ENCODE measurements at places on chromosomes 16 and 17.

DNA sequence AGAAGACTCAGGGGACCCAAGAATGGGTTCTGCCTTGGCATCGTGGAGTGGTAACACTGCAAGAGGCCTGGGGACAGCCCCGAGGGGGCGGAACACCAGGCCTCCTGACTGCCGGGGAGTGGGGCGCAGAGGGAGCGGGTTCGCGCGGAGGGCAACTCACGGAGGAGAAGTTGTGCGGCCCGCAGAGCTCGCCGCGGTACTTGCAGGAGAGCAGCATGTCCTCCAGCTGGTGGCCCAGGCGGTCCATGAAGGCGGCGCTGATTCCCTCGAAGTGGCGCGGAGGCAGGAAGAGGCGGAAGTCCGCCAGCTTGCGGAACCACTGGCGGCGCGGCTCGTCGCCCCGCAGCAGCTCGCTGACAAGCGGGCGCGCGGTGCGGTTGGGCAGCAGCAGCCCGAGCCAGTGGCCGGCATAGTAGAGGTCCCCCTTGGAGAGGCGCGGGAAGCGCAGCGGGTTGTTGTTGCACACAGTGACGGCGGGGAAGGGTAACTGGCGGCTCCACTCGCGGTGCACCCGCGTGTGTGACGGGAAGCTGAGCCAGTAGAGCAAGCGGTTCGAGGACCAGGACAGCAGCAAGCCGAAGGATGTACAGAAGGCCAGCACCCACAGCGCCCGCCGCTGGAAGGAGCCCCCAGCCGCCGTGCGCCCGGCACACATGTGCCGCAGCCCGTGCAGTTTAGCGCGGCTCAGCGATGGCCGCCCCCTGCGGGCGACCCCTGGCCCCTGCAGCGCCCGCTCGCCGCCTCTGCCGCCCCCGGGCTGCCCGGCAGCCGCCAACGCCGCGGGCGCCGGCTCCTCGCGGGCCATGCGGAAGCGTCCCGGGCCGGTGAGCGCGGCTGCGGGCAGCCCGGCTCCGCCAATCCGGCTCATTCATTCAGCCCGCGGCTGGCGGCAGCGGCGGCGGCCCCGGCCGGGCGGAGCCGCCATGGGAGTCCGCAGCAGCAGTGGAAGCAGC, 1.6 kb downstream of the ASIC2 start:
- DNase-seq: no peak

DNA sequence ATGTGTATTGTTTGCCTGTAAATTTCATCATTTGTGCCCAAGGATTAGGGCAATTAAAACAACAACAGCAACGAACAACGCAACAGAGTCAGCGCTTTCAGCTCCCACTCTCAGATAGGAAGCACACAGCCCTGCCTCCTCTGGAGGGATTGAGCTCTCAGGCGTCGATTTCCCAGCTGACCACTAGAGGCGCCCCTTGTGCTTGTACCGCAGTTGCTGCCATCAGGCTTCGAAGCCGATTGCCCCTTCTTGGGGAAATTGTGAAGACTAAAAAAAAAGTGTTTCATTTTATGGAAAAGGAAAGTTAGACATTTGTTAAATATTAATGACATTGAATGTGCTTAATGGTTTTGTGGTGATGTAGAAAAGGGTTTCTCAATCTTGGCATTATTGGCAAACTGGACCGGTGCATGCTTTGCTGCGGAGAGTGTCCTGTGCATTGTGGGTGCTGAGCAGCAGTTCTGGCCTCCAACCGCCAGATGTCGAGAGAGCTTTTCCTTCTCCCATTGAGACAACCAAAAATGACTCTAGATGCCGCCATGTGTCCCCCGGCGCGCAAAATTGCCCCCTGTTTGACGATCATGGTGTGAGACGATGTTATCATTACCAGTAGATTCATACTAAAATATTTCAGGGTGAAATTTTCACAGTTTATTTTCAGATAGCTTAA, 650.4 kb upstream of the RBFOX1 start:
- DNase-seq: no peak

DNA sequence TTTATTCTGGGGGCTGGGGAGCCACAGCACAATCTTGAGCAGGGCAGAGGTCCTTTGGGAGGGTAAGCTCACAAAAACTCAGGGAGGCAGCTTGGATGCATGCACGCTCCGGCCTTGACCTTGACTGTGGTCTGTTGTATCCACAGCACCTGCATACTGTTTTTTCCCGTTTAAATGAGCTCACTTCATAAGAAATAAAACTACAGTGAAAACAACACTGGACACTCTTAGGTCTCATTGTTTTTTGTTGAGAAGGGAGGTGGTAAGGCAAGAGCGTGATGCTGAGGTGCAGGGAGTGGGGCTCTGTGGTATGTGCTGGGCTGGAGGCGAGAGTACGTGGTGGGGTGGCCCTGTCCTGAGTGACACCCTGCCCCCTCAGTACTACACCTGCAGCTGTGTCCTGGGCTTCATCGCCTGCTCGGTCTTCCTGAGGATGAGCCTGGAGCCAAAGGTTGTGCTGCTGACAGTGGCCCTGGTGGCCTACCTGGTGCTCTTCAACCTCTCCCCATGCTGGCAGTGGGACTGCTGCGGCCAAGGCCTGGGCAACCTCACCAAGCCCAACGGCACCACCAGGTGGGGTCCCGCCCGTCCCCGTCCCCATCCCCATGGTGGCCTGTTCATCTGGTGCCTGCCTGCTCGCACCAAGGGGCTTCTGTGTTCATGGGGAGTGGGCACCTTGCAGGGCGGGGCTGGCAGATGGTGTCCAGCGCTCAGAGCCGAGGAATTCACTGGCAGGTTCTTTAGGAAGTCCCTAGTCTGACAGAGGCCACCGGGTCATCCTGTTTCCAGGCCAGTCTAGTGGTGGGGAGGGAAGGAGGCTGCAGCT, 44.2 kb downstream of the ADCY7 start:
- no peak for DNase-seq

GRCh38 chr17:57277923-57278604, 21.7 kb downstream of the MSI2 start:
- DNase-seq: no peak

DNA sequence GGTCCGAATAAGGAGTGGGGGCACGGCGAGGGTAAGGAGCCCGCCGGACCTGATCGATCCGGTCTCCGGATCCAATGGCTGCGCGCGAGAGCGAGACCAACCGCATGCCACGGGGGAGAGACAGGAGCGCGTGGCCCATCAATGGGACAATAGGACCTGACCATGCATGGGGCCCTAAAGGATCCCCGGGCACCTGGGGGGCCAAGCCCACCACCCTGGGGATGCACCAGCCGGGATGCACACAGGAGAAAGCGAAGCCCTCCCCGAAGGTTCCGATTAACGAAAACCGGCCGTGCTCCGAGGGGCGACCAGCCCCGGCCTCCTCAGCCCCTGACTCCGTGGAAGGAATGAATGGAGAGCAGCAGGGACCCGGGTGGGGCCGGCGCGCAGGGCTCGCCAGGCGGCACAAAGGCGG, 525 bp downstream of the JPT1 start:
- DNase-seq: no peak

GRCh38 chr16:64159976-64160375, 961.9 kb downstream of the CDH11 start:
- no peak for DNase-seq

DNA sequence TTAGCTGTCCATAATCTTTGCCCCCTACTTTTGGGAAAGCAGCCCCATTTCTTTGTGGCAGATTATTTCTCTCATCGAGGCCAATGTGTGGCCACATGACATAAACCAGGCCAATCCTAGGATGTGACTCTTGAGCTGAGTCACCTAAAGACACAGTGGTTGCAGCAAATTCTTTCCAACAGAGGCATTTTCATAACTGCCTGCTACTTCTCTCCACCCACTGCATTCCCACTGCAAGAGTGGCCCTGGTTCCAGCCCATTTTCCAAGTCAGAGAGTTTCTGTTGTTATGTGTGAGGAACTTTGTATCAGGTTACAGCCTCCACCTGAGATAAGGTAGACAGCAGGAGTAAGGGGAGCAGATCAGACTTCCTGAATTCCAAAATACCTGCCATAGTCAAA, 195.2 kb downstream of the RGS9 start:
- DNase-seq: no peak

- peak; percentile 23 for DNase-seq
Observed at GRCh38 chr16:2365397-2366294, 25.1 kb upstream of the ABCA3 start.

DNA sequence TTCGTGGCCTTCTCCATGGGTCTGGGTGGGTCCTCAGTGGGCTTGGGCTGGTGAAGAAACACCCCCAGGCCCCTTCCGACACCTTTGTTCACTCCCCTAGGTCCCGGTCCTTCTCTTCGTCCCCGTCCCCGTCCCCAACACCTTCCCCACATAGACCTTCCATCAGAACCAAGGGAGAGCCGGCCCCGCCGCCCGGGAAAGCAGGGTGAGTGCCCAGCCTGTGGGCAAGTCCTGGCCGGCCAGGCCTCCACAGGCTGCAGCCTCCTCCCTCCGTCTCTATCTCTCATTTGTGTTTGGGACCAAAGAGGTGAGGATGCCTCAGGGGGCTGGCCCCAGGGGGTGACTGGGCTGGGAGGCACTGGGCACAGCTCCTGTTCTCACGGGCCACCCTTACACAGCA, 14.5 kb upstream of the IL17C start:
- DNase-seq: no peak

DNA sequence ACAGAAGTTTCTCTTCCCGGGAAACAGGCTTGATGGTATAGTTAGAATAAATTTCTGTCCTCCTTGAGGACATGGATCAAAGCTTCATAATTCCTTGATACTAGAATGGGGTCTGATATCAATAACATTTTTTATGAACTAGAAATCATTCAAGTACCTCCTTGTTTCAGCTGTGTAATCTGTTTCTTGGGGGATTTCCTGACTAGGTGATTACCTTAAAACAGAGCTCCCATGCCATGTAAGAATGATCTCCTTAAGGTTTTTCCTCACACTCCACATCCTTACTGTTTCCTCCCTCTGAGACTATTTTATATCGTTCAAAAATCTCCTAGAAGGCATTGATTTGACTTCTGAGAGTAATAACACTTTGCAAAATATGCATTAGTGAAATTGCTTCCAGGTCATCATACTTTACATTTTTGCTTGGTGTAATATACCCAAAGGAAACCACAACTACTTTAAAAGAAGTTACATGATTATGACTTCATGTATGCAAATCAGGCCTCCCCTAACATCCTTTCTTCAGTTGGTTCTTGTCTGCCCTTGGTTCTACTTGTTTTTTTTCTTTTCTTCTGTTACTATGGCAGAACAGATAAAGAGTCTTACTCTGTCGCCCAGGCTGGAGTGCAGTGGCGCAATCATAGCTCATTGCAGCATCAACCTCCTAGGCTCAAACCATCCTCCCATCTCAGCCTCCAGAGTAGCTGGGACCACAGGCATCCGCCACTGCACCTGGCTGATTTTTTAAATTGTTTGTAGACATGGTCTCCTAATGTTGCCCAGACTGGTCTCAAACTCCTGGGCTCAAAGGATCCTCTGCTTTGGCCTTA, 388.8 kb downstream of the ZFHX3 start:
- DNase-seq: no peak

GRCh38 chr17:43003542-43004172, 2.9 kb upstream of the IFI35 start:
- DNase-seq: no peak

- peak; percentile 57 for DNase-seq
Observed at GRCh38 chr16:19330841-19331397, 45.4 kb downstream of the CLEC19A start.

- DNase-seq: no peak
Observed at GRCh38 chr16:55385359-55385758, 61.4 kb downstream of the IRX6 start.

- peak; percentile 87 for DNase-seq
Observed at GRCh38 chr17:38663125-38663751, 11.5 kb downstream of the EPOP start.

GRCh38 chr17:58307468-58308172, 21.0 kb downstream of the TSPOAP1 start:
- no peak for DNase-seq

GRCh38 chr17:37694734-37695133, 50.1 kb downstream of the HNF1B start:
- DNase-seq: no peak
